ENCODE measurements at places on chromosomes 1 and 21.

DNA sequence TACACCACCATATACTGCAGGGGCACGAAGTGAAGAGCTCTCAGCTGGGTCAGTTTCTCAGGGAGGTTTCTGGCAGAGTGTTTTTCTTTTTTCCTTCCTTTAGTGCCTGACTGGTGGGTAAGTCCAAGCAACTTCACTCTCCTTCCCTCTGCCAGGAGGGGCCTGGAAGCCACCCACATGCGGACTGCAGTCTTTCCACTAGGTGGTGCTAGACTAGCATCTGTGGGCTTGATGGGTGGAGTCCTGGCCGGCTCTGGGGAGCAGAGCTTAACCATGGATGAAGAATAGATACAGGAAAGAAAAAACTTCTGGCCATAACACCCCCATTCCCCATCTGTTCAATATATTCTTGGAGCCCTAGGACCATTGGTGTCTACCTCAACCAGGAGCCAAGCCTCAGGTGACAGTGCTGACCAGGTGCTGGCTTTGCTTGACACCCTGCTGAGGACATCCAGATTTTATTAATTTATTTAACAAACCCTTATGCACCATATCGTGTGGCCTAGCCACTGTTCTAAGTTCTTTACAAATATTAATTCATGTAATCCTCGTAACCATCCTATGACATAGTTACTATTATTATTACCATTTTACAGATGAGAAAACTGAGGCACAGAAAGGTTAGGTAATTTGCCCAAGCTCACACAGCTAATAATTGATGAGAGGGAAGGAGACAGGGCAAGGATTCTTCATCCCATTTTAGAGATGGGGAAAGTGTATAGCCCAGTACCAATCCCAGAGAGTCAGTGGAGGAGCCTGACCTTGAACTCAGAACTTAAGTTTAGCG, 126.7 kb upstream of the CSF3R start:
- DNase-seq, result peak; percentile 58

GRCh38 chr1:160159846-160160245, 8.4 kb downstream of the ATP1A4 start:
- no peak for DNase-seq

- DNase-seq, result no peak
These were observed at the start of gene SPRR1A for GRCh38 chr1:152983743-152984142. Gene SPRR1A, plus strand, starts transcription at chr1:152984081. Its CDS starts 1,150 bp downstream, at chr1:152985231.

DNA sequence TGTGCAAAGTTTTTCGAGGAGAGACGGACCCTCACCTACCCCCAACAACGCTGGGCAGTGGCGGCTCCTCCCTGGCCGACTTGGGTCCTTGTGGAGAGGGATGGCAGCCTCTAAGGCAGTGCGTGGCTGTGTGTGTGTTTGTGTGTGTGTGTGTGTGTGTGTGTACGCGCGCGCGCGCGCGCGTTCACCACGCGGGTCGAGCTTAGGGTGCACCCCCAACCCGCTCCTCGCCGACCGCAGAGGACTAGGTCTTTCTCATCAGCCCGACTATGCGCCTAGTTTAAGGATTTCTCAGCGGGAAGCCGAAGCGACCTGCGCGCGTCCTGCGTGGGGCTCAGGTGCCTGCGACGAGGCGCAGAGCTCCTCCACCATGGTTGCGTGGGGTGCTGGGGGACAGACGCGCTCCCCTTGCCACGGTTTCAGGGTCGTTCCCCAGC, 940 bp downstream of the SOX13 start:
- no peak for DNase-seq

GRCh38 chr1:68558321-68559026, 61.6 kb upstream of the DEPDC1 start:
- DNase-seq, result no peak

GRCh38 chr21:25188677-25189079, 418.6 kb downstream of the MRPL39 start:
- no peak for DNase-seq

GRCh38 chr1:115301438-115302020, 36.5 kb downstream of the NGF start:
- DNase-seq, result no peak

DNA sequence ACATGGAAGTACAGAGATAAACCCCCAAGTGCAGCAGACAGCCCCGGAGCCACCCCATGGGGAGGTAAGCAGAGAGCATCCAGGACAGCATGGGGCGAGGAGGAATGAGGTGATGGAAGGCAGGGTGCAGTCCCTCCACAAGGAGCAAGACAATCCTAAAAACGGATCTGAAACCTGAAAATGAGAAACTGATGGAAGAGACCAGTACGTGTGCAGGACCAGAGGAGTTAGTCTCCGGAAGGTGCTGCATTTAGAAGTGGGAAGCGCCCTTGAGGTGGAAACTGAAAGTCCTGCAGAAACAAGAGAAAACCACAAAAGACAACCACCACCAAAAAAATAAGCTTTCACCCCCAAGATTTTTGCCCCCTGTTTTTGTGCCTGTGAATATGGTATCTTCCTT, 17.4 kb upstream of the DDOST start:
- DNase-seq, result peak; percentile 63

DNA sequence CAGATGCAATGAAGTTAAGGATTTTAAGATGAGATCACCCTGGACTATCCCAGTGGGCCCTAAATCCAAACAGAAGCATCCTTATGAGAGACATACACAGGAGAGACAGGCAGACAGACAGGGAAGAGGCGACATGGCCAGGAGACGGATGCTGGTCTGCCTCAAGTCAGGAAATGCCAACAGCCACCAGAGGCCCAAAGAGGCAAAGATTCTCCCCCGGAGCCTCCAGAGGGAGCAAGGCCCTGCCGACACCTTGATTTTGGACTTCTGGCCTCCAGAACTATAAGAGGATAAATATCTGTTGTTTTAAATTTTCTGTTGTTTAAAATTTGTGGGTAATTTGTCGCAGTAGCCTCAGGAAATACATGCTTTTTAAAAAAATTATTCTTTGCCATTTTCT, 116.4 kb downstream of the GLIS1 start:
- no peak for DNase-seq

- no peak for DNase-seq
These were observed 42.4 kb downstream of the MEF2D start for GRCh38 chr1:156458181-156458503.

DNA sequence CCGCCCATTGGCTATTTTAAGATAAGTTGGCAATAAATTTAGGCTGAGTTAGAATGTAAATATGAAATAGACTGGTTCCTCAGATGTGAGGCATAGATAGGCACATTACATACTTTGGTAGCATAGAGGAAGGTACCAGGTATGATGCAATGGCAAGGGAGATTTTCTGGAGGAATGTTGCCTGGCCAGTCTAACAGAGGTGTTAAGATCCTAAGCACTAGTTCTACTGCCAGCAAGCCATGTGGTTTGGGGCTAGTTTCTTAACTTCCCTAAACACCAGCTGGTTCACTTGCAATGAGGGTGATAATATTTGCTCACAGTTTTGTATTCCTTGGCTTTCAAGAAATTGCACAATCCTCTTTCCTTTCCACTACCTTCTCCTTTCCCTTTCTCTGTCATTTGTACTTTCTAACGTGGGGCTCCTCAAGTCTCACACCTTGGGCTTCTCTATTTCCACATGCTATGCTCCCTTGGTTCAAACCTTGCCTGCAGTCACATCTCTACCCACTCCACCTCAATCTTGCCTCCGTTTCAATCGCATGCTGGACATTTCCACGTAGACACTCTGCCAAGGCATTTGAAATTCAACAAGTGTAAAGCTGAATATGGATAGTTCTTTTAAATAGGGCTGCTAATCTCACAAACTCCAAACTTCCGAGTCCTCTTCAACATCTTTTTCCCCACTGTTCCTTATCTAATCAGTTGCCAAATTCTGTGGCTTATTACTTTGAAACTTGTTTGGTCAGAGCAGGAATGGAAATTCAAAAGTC, 4.7 kb upstream of the CD55 start:
- no peak for DNase-seq

- no peak for DNase-seq
These were observed 12.1 kb upstream of the EPHA10 start for GRCh38 chr1:37776946-37777516.

- no peak for DNase-seq
These were observed 138.5 kb upstream of the ZNHIT6 start for GRCh38 chr1:85846706-85847105.

DNA sequence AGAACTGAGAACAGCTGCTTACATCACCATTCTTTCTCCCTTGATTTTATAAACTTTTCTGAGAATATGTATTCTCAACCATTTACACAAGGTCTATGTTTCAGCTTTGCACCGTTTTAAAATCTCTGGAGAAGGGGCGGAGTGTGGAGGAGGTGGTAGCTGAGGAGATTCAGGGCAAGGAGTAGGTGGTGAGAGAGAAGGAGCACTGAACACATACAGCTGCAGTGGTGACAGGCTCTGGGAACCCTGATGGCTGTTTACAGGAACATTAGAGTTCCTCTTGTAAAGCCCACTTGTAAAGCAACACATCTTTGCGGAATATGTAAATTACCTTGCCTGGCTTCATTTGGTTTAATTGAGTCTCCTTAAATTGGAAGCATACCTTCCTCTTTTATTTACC, 89.7 kb downstream of the SMYD2 start:
- no peak for DNase-seq

GRCh38 chr1:242146652-242147051, 147.8 kb upstream of the MAP1LC3C start:
- DNase-seq, result no peak

DNA sequence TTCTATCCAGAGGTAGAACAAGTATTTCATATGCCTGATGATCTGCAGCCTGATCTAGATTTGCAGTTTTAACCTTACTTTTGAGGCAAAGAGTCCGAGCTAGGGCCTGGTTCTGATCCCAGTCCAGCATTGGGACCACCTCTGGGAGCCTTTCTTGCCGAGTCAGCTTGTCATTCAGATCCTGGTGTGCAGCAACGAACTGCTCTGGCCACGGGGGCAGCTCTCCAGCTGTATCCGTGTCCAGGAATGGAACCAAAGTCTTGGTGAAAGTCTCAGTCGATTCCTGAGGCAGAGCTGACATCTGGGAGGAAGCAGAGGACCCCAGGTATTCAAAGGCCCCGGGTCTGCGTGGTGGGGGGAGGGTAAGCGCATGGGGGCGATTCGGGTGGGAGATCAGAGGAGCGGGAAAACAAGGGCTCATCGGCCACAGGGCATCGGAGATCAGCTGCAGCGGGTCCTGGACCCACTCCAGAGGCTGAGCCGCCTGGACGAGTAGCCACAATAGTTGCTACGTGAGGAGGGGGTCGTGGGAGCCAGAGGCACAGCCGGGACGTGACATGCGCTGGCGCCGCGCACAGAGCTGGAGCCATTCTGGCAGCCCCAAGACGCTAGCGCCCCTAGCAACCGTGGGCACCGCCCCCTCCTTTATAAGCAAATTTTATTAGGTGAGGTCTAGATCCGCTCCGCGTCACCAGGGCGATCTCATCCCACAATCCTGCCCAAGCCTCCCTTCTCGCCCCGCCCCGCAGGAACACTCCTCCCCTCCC, 32.4 kb upstream of the BSDC1 start:
- DNase-seq, result no peak

DNA sequence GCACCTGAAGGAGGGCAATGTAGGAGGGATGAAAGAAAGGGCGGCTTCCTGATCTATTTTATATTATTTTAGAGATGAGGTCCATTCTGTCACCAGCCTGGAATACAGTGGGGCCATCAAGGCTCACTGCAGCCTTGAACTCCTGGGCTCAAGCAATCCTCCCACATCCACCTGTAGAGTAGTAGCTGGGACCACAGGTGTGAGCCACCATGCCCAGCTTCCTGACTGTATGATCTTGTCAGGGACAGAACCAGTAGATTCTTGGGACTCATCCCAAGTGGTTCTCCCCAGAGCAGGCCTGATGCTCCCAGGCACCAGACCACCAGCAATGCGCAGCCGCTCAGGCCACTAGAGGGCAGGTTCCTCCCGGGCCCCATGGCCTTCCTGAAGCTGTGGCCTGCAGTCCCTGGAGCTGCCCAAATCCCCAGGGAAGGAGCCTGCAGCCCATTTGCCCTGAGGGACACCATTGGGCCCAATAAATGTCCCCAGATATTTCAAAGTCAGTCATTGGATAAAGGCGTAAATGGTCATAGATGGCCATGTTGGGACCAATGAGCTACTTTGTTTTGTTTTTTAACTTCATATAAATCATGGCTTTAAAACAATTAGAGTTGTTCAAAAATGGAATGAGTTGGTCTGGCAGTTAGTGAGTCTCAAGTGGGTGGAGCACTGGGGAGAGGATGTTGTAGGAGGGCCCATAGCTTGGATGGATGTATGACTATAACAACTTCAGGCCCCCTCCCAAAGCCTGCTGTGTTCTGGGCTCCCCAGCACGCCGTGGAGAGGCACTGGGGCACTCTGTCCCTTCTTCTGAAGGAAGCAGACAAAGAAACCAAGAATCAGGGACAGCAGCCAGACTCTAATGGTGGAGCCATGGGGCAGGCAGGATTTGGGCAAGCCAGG, 44.7 kb upstream of the GOLT1A start:
- peak; percentile 39 for DNase-seq

GRCh38 chr1:202150187-202150586, 5.7 kb upstream of the ARL8A start:
- no peak for DNase-seq

DNA sequence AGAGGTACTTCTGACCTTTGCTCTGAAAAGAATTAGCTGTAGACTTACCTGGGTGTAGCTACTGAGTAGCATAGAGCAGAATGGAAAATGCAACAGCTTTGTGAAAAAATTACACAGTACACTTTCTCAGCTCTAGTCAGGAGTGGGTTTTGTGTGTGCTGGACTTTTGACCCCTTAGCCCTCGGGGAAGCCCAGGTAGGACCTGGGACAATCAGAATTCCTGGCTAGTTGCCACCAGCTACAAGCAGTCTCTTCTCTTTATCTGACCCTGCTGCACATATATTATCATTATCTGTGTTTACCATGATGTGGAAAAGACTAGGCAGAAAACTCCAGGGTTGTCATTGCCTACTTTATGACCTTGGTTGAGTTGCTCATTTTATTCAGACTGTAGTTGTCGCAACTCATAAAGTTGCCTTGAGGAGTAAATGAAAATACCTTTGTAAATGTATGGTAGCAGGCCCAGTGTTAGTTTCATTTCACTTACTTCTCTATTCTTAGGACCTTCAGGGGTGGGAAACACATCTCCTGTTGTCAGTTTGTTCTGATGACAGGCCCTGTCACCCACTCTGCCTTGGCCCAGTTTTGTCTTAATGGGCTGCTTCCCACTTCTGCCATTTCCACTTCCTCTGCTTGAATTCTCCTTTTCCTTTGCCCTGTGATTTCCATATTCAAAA, 5.4 kb downstream of the NEK7 start:
- DNase-seq, result no peak

DNA sequence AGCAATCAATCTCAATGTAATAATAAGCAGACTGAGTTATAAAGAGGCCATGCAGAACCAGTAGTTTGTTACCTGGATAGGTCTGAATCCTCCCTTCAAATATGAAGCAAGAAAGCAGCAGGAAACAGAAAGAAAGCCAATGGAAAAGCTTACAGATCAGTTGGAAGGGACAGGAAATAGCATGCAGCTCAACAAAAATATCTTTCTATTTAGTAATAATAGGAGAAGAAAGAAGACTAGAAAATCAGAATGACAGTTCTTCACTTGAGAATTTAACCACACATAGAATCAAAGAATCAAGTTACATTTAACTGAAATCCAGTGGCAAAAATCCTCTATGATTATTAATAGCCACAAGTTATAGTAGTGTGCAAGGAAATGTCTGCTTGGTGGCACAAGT, 194.4 kb downstream of the EIF4G3 start:
- no peak for DNase-seq

GRCh38 chr1:25561421-25562100, 18.2 kb downstream of the LDLRAP1 start:
- DNase-seq, result peak; percentile 41

- DNase-seq, result no peak
These were observed 20.3 kb downstream of the PADI6 start for GRCh38 chr1:17392199-17392740.

GRCh38 chr1:93665015-93665414, 16.6 kb downstream of the BCAR3 start:
- DNase-seq, result no peak

GRCh38 chr1:153251562-153251961, 7.9 kb upstream of the LORICRIN start:
- DNase-seq, result no peak
